EL (cell line): ENCODE measurements at places on chromosomes 12 and 14.

DNA sequence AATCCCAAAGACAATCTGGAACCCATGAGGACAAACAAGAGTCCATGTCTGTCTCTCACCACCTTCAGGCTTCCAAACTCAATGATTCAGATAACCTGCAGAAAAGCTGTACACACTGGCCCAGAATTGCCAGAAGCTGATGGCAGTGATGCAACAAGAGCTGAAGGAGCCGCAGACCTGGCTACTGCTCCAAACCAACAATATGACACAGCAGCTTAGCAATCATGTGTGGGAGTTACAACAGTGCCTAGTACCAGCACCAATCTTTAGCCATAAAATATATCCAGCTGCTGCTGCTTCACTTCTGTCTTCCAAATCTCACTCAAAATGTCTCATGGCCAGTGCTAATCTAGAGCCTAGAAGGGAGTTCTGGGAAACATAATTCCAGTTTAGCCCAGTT, 22.0 kb downstream of the RPS6KA5 start:
- DNase-seq: no peak

DNA sequence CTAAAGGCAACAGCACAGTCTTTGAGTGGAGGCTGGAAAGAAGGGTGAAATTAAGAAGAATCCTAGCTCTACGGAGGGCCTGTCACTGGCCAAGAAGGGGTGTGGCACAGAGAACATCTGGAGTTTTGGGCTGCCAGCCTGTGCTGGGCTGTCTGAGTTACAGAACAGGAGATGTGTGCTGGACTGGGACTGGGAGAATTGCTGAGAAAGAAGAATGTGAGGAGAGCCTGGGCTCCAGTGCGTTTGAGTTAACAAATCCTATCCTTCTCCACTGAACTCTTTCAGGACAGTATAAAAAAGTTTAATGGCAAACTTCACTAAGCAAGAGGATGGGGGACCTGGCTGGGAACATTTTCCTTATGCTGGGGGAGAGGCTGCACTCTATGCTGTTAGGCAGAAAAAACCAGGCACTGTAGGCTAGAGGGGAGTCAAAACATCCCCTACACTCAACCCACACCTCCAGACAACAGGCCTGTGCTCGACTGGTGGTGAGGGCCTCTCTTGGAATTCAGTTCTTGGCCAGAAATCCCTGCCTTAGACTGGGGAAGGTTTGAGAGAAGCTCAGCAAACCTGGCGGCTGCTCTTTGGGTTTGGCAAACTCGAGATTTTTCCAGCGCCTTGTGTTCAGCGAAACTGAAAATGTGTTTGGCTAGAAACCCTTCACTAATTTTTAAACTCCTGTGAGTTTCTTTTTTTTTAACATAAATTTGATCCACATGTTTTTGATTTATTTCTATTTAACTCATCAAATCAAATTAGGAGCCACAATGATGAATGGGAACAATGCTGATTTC, 217.3 kb downstream of the MON2 start:
- DNase-seq: no peak

- no peak for DNase-seq
Observed at GRCh38 chr12:23757541-23757962, 191.9 kb downstream of the SOX5 start.

DNA sequence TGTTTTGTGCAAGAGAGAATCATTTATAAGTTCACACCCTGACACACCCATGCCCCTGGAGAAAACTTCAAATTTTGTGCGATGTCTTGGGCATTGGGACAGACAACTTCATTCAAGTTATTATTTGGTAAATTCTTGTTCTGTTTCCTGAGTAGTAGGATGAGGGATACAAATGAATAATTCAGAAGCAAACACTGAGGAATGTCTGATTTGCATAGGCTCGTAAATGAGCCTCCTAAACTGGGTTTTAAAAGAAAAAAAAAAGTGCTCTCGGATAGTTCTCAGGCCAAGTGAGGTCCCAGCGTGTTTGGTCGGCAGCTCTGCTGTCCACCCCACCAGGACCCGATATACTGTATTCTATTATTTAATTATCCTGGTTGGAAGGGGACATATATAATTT, 134.7 kb upstream of the CPM start:
- no peak for DNase-seq

DNA sequence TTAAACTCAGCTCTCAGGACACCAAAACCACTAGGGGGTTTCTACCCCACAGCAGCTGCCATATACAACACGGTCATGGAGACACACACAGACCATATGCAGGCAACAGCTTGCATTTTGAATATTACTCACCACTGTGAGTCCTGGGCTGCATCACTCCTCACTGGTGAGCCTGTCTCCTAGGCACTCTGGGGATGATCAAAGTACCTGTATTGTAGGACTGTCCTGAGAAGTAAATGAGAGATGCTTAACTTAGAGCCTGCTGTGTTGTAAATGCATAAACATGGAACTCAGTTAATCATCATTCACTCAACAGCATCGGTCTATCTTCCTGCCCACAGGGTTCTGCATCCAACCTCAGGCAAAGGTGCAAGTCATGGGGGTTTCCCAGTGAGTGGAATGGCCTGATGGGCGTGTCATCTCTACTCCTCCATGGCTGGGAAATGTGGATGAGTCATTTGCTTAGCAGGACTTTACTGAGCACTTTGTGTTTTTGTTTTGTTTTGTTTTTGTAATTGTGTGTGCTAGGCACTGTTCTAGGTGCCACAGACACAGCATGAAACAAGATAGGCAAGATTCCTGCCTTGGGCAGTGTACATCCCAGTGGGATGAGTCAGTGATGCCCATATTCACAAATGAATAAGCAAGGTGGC, 1141.2 kb upstream of the TMEM132C start:
- DNase-seq: peak; percentile 90

DNA sequence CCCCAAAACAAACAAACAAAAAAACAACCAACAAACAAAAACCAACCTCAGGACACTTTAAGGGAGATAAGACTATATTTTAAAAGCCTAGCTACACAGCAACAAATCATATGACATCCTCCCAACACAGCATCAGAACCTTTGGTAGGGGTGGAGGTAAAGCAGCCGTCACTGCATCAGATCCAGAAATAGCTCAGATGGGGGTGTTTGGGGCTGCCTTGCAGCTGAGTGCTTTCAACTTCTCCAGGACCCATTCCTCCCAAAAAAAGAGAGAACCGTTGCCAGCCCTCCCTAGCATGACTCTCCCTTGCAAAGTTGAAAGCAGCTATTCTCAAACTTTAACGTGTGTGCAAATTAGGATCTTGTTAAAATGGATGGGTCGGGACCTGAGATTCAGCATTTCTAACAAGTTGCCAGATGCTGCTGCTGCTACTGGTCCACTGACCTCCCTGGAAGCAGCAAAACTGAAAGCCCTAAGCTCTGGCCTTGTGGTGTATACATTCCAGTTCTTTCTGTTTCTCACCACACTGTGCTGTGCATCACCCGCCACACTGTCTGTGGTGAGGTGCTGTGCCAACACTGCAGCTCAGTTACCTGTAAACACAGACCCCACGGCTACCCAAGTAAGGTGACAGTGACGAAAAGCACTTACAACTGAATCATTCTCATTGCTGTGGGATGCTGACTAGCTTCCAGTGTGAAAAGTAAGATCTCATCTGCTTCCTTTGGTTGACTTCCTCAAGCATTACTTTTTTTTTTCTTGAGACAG, 54.0 kb downstream of the SLC38A1 start:
- DNase-seq: no peak

DNA sequence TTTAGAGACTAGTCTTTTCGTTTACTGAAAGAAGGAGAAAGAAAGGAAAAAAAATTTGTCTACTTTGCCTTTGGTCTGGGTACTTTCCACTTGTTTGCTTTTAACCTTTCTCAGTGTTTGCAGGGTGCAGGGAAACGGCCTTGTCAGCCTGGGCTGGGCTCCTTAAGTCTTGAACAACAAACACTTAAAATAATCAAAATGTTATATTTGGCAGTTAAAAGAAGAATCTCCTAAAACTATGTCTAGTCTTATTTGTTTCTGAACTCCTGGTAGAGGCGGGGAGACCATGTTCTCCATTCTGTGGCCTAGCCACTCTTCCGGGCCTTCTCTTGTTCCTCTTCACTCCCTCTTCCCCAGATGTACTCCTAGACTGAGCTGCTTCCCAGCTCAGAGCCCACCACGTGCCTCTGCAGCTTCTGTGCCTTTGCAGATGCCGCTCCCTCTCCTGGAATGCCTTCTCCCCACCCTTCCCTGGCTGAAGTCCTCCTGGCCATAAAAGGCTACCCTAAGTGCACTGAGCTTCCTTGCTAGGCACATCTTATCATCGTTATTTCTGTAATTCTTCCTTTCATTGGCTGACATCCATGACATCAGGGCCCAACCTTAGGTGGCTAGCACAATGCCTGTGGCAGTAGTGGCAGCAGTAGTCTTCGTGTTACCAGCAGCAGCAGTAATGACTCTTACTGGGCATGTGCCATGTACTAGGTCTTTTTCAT, 432.9 kb downstream of the ZFP36L1 start:
- peak; percentile 42 for DNase-seq

DNA sequence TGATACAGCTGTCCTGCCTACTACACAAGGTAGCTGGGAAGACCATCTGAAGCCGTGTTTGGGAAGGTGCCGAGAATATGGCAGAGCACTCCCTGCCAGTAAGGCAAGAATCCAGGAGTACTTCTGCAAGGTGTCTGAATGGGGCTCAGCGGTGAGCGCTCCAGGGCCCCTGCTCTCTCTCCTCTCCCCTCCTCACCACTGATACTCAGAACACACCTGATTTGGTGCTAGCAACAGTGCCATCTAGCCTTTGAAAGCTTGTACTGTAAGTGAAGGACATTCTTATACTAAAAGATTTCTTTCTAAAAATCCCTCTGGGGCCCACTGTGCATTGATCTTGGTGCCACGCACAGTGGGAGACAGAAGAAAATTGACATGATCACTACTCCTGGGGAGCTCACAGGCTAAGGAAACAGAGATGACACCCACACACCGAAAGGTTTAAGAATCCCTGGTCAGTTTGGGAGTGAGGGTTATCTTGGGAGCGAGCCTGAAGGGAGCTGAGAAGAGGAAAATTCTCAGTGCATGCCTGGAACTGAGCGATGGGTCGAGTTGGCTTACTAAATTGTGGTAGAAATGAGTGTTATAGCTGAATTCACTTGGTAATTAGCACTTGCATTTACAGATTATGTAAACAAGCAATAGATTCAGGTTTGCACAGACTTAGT, 216.9 kb downstream of the NTF3 start:
- peak; percentile 51 for DNase-seq

DNA sequence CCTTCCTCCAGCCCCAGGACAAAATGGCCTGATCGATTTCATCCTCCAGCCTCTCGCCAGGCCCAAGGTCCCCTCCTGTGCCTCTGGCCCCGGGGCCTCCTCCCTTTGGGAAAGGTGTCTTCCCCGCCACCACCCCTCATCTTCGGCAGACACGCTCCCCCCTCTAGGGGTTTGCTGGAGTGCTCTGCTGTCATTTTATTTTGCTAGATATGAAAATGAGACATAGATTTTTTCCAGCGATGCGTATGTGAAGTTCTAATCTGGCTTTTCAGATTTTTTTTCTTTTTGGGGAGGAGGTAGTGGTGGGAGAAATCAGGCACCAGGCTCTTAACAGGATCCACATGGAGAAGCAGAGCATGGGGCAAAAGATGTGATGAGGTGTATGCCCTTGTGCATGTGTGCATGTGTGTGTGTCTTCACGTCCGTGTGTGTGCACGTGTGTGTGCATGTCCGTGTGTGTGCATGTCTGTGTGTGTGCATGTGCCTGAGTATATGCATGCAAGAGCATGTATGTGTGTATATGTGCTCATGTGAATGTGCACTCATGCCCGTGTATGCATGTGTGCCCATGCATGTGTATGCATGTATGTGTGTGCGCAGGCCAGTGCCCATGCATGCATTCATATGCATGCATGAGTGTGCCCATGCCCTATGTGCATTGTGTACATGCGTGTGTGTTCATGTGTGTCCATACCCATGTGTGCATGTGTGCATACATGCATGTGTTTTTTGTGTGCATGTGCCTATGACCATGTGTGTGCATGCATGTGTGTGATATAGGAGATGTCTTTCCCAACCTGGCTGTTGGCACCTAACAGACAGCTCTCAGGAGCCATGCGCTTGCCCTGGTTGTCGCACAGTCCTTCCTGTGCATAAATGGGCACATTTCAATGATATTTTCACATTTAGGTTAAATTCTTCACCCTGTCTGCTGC, 203.0 kb downstream of the RBM19 start:
- no peak for DNase-seq

GRCh38 chr14:81561084-81561775, 27.6 kb upstream of the SEL1L start:
- no peak for DNase-seq

DNA sequence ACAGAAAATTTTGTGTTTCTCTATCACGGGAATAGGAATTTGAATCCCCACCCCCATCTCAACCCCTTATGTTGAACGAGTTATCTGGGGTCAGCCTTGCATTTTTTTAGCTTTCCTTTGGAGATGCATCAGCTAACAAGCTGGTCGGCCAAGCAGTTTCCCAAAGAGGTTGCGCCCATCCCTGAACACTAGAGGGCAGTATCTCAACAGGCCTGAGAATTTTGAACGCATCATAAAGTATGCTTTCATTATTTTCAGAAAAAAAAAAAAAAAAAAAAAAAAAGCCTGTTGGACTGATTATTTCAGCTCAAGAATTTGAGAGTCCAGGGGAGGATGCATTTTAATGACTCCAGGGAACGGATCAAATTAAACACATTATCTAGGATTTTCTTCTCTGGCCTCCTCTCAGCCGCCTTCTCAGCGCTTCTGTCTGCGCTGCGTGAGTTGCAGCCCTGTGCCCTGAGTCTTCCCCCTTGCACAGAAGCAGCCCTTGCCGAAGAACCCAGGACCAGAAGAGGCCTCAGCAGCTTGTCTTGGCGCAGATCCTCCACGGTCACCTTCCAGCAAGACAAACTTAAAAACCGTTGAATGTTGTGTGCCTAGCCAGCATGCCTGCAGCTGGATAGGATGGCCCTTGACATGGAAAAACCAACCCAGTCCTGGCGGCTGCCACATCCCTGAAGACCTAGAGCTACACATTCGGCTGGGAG, 76.6 kb upstream of the GZMB start:
- DNase-seq: peak; percentile 54

- no peak for DNase-seq
Observed at GRCh38 chr14:66099931-66100330, 386.2 kb upstream of the CCDC196 start.

GRCh38 chr14:54261283-54261682, 135.5 kb upstream of the CDKN3 start:
- no peak for DNase-seq

- DNase-seq: peak; percentile 81
Observed at GRCh38 chr12:60257063-60257462, 661.2 kb downstream of the SLC16A7 start.

GRCh38 chr12:131231032-131231980, 277.6 kb downstream of the ADGRD1 start:
- no peak for DNase-seq

DNA sequence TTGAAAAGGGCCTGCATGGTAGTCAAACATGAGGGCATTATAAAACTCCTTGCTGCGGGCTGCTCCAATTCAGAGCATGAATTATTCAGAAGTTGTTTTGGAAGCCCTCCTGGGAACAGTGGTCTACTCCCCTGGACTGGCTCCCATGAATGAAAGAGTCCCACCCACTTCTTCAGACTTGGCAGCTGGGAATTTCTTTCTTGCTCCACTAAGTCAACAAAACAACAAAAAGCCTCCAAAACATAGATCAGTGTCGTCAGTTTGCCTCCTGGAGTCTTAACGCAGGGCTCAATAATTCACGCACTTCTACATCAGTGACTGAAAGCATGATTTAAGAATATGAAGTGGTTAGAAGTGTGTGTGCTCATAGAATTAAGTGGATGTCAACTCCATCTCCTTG, 37.9 kb downstream of the AKAP6 start:
- DNase-seq: no peak
